ENCODE measurements at places on chromosomes 5 and 9.

DNA sequence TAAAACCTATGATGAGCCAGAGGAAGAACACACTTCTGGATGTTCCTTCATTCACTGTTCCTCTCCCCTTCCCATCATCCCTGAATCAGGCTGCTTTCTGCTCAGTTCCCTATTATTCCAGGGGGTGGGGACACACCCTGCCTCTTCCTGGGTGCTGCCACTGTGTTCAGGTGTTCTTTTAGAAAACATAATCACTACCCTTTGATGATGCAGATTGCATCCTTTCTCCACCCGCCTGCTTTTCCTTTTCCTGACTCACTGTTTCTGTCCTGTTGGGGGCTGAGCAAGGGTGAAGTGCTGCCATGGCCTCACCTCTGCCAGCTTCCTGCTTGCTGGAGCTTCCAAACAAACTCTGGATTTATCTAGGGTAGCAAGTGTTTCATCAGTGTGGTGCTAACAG lies 331.9 kb upstream of the GRIA1 start:
- DNase-seq, result no peak

GRCh38 chr5:134247428-134248224 lies 21.8 kb upstream of the PPP2CA start:
- peak; percentile 74 for DNase-seq

DNA sequence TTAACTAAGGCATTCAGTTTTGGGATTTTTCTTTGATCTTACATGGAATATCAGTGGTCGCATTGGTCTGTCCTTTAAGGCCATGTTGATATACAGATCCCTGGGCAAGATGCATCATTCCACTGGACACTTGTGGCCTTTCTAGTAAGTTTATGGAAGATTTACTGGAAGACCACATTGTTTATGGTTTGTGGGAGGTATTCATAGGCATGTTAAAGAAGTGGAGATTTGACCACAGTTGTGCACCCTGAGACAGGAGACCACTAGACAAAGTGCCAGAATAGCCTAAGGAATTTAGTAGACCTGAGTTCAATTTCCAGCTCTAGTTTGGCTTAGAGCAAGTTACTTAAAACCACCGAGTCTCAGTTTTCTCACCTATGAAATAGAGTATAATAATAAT lies 383.1 kb upstream of the PAPPA start:
- no peak for DNase-seq

GRCh38 chr9:119273325-119273904 lies 95.8 kb downstream of the BRINP1 start:
- DNase-seq, result no peak

DNA sequence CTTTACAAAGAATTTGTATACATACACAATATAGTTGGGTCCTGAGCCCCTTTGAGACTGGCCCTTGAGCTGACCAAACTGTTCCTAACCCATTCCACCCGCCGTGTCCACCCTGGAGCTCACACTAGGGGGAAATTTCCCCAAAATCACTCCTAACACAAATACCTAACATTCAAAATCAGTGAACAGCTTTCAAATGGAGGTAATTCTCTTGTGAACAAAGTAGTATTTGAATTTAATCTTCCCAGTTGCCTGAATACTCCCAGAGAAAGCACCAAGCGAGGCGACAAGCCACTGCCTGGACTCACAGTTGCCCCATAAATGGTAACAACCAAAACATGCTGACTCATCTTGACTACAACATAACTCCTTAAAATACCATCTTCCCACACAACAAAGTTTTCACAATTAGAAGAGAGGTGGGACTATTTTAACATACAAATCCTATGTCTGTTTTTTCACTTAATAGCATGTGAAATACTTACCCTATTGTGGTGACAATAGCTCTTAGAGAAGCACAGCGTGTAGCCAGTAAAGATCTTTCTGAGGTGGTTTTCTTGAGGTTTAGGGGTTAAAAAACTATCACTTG lies 31.7 kb upstream of the SCAMP1 start:
- peak; percentile 49 for DNase-seq

DNA sequence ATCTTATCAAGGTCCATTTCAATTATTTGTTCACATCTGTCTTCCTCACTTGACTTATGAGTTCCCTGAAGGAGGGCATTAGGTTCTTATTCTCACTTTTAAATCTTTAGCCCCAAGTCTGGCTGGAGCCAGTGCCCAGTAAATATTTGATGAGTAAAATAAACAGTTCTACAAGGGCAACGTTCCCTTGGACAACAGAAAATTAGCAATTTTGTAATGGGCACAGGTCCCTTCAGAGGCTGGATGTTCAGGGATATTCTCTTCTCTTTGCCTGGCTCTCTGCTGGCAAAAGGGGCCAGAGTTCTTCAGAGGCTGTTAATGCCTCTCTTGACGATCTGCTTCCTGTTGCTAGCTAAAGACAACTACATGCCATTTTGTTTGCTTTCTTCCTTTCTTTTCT lies 149.7 kb downstream of the SEMA6A start:
- no peak for DNase-seq

DNA sequence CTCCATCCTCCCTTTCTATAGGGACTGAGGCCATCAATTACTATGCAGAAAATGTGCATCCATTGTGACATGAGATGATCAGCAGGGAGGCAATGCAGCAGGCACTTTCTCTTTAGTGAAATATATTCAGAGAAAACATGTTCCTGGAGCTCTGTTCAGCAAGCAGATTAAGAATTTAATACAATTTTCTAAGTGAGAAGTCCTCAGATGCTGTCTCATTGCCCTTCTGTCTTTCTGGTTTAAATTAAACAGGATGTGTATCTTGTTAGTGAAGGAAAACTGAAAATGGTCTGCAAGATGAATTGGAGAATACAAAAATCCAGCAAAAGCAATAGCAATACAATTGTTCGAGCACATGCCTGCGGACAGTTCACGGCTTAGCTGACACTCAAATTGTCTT lies 445.8 kb upstream of the RIOK2 start:
- DNase-seq, result no peak

GRCh38 chr9:113546566-113546965 lies 83.0 kb downstream of the RGS3 start:
- DNase-seq, result no peak

GRCh38 chr9:7858166-7858565 lies 58.6 kb upstream of the DMAC1 start:
- no peak for DNase-seq

DNA sequence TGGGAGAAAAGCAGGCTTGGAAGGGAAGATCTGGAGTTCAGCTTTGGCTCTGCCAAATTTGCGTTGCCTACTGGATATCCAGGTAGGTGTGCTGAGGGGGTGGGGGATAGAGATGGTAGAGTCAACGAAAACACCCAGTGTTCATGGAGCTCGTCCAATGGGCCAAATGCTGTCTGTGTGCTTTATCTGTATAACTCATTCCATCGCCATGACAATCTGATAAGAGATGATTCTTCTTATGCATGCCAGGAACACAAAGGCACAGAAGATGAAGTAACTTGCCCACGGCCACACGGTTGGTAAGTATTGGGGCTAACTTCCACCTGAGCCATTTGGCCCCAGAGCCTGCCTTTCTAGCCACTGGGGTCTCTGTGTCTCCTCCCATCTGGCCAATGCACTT lies 53.2 kb downstream of the BOD1 start:
- DNase-seq, result no peak

DNA sequence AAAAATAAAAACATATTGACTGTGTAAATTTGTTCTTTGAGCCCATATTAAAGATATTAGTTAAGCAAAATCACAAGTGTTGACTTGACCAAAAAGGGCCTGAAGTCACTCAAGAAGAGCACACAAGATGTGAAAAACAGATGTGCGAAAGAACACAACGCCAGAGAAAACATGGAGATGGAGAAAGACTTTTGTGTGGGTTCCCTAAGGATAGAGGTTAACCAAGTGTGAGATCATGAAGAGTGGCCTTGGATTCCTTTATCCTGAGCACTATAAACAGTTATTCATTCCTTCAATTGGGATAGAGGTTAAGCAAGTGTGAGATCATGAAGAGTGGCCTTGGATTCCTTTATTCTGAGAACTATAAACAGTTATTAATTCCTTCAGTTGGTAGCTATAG lies 361.8 kb downstream of the CDH18 start:
- DNase-seq, result no peak

DNA sequence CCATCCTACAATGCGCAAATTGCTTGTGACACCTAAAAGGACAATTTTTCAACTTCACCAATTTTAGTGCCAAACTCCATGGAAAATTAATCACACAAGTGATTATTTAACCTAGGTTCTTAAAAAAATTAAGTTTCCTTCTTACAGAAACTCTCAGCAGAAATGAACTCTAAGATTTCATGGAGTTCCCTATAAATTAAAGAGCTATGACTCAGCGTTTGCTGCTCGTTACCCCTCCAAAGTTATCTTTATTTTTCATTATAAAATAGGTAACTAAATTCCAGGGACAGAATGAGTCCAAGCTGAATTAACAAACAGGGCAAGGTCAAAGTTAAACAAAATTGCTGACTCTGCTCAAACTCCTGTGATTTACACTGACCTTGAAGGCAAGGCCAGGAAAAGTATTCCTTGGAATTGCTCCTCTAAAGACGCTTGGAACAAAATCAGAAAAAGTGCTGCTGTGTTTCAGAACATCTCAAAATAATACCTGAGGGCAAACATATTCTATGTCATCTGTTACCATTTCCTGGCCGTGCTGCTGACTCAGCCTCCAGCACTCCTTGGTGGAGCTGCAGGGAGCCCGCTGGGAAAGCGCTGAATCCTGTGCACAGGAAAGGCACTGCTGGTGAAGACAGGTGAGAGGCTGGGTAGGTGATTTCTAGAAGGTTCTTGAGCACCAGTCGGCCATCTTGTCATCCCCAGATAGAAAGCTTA lies 2.5 kb upstream of the CMBL start:
- peak; percentile 23 for DNase-seq

DNA sequence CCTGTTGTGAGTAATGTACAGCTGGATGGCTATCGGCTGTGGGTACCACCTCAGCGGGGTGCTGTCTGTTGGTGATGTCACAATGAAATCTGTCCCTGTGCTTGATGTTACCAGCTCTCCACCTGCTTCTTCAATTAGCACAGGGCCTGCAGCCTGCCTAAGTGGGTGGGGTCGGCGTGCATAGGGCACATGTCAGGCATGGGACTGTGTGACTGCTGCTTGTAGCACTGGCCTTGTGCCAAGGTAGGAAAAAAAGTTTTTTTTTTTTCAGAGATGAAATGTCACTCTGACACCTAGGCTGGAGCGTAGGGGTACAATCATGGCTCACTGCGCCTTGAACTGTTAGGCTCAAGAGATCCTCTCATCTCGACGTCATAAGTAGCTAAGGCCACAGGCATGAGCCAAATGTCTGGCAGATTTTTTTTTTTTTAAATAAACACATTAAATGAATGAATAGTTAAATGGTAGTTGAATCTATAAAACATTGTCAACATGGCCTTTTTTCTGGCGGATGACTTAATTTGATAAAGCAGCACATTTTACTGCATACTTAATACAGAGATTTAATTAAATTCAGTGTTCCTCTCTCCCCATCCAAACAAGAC lies 222.5 kb downstream of the NXNL2 start:
- DNase-seq, result no peak

- peak; percentile 67 for DNase-seq
These were observed 13.3 kb downstream of the CAPSL start for GRCh38 chr5:35924950-35925722.

- peak; percentile 83 for DNase-seq
These were observed 45.4 kb upstream of the ZFR start for GRCh38 chr5:32489791-32490562.

- DNase-seq, result peak; percentile 54
These were observed 183.7 kb downstream of the RGS3 start for GRCh38 chr9:113646946-113647914.

DNA sequence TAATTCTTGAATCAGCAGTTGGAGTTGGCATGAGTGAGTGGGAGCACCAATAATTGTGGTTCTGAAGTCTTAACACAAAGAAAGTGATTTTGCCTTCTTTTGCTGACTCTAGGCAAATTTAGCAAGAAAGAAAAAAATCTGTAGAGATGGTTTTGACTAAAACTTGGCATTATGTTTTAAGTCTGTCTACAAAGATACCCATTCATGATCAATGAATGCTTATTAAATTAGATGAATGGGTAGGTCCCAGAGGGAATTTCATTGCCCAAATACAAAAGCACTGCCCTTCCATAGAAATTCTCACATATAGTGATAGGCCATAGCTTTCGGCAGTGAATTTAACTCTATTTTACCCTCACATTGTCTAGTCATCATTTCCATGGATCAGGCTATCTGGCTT lies 428.6 kb upstream of the ADAMTSL1 start:
- DNase-seq, result no peak

Measured in fibroblast of gingiva (primary cell).